Stimulated activated CD4-positive, alpha-beta T cell treated with anti-CD3 and anti-CD28 coated beads, TNF-alpha, amount 100 ng/mL, for 24 hours (primary cell): ENCODE measurements at places on chromosomes 2 and 18.

DNA sequence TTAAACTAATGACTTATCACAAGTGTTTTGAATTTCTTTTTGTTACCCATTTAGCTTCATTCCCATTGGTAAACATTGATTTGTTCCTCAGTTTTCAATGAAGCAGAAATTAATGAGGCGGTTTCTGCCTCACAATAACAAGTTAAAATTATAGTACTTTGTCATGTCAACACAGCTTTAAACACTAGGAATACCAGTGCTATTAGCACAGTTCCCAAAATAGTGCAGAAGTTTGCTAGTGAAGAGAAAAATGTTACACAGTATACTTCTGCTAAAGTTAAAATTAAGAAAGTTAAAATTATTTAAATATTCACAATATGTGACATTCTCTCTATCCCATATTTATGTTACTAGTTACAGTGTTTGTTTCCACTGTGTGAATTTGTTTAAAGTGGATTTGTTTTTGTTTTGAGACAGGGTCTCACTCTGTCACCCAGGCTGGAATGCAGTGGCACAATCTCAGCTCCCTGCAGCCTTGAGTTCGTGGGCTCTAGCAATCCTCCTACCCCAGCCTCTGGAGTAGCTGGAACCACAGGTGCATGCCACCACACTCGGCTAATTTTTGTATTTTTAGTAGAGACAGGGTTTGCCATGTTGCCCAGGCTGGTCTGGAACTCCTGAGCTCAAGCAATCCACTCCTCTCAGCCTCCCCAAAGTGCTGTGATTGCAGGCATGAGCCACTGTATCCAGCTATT is 3.8 kb upstream of the CHN1 start:
- DNase-seq, result no peak

GRCh38 chr2:189412330-189412953 is 28.8 kb upstream of the WDR75 start:
- peak; percentile 24 for DNase-seq

GRCh38 chr2:151765760-151766410 is 31.6 kb upstream of the NEB start:
- no peak for DNase-seq

DNA sequence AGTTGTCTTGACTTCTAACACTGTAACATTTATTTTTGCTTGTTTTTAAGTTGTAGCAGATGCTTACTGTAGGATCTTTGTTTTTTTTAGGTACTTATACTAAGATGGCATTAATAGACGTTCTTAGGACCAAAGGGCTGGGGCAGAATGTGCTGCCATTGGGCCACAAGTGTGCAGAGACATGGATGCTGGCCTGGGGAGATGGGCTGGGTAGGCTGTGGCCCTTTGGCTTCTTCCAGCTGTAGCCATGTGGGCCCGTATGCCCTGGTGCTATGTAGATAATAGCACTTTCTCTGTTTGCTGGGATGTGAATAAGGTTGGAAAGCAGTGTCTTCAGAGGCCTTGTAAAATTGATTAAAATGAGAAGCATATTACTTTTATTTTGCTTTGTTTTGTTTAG is 18.8 kb downstream of the RAB31 start:
- no peak for DNase-seq

GRCh38 chr18:58511897-58512581 is 116.9 kb downstream of the ALPK2 start:
- no peak for DNase-seq

DNA sequence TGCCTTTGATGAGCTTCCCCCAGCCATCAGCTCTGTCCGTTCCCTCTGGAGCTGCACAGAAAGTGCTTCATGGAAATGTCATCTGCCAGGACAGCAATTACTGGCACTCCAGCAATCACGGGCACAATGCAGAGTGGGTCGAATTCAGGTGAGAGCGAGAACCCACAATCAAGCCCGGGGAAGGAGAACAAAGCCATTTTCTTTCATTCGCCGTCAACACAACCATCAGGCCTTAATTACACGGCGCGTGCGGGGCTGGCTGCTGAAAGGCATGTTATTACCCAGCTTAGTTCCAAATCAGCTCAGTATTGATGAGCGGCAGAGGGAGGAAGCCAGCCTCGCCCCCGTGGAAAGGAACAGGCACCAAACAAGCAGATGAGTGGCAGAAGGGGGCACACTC is 143.9 kb downstream of the MYT1L start:
- no peak for DNase-seq

DNA sequence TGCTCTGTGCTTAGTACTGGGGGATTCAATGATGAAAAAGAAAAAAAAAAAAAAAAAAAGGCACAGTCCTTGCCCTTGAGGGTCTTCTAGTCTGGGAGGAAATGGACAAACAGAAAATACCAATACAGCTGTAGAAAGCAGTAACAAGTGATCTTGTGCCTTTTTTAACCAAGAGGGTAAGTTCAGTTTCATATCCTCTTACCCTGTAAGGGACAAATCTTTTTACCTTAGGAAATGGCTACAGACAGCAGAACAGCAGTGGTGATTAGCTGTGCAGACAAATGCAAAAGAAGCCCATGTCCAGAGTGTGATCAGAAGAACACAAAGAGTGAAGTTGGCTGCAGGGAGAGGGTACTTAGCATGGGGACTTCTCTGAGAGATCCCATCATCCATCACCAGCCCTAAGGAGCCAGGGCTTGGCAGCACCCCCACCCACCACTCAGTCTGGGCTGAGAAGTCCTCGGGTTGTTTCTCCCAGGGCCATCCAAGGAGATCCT is 102.9 kb downstream of the ALPK2 start:
- DNase-seq, result no peak

DNA sequence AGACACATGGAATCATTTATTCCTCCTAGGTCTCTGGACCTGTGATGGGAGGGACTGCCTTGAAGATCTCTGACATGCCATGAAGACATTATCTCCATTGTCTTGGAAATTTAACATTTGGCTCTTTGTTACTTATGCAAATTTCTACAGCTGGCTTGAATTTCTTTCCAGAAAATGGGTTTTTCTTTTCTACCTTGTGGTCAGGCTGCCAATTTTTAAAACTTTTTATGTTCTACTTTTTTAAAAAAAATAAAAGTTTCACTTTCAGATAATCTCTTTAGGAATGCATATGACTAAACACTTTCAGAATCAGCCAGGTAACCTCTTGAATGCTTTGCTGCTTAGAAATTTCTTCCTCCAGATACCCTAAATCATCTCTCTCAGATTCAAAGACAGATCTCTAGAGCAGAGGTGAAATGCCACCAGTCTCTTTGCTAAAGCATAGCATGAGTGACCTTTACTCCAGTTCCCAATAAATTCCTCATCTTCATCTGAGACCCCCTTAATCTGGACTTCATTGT is 209.6 kb downstream of the RPRM start:
- DNase-seq, result no peak

- DNase-seq, result no peak
Observed at GRCh38 chr2:218645126-218645525, 14.3 kb downstream of the ZNF142 start.

DNA sequence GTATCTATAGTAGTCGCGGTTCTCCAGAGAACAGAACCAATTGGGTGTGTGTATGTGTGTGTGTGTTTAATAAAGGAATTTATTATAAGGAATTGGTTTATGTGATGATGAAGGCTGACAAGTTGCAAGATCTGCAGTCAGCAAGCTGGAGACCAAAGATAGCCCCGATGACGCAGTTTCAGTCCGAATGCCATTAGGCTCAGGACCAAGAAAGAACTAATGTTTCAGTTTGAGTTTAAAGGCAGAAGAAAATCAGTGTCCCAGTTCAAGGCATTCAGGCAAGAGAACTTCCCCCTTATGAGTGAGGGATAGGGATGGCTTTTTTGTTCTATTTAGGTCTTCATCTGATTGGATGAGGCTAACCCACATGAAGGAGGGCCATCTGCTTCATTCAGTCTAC is 221.6 kb downstream of the HNMT start:
- no peak for DNase-seq

GRCh38 chr2:217988014-217988839 is 14.6 kb downstream of the TNS1 start:
- DNase-seq, result peak; percentile 28

GRCh38 chr2:201139836-201140604 is 24.1 kb downstream of the CFLAR start:
- DNase-seq, result no peak

GRCh38 chr2:46339676-46340459 is 42.7 kb downstream of the EPAS1 start:
- no peak for DNase-seq
